ENCODE measurements at places on chromosomes 12 and 14.
A peak's percentile ranks its signal among the peaks of the same experiment; 100 is the strongest.

DNA sequence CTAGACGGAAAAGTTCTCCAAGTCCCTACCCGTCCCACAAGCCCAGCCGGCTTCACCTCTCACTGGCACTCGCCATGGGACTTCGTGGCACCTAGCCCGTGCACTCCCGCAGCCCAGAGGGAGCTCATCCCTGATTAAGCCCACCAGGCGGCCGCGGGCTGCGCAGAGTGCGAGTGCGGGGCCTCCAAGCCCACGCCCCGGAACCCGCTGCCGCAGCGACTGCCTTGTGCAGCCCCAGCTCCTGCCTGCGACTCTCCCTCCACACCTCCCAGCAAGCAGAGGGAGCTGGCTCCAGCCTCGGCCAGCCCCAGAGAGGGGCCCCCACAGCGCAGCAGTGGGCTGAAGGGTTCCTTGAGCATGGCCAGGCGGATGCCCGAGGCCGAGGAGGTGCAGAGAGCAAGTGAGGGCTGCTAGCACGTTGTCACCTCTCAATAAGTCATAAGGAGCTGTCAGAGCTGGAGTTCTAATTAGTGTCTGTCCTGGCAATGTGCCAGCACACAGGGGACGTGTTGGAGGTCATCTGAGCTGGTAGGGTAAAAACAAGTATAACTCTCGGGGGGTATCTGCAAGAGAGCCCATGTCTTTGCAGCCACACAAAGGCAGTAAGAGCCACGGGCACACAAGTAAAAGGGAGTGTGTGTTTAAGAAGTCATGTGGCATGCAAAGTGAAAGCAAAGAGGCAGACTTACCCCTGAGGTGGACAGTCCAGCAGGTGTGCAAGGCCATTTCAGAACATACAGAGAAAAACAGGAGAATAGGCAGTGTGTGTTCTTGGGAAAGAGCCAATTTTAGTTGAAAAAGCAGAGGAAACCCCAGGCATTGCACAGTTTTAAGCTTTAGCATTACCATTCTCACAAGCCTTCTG is 27.1 kb upstream of the TMTC2 start:
- DNase-seq, result no peak

- no peak for DNase-seq
Observed at GRCh38 chr12:120055231-120056000, 61.1 kb downstream of the RAB35 start.

DNA sequence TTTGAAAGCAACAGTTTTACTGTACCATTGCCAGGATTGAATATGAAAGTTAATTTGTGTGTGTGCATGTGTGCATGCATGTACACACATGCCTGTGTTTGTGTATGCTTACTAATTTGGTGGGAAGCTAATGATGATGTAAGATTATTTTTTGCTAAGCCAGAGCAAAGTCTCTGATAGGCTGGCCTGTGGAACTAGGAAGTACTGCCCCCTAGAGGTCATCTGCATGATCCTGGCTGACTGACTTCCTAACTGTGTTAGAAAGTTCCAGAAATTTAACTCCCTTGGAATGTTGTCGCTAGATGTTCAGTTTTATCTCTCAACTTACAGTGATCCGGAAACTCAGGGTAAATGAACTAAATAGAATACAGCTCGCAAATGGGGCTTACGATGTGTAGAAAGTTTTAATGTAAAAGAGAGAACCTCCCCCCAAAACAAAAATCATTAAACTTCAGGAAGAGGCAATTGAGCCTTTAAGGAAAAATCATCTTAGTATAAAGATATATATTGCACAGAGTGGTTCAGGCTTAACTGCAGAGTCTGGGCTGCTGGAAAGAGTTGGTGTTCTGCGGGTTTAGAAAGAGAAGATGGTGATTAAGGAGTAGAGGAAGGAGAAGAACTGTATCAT is 34.3 kb upstream of the SLC38A1 start:
- DNase-seq, result peak; percentile 4

DNA sequence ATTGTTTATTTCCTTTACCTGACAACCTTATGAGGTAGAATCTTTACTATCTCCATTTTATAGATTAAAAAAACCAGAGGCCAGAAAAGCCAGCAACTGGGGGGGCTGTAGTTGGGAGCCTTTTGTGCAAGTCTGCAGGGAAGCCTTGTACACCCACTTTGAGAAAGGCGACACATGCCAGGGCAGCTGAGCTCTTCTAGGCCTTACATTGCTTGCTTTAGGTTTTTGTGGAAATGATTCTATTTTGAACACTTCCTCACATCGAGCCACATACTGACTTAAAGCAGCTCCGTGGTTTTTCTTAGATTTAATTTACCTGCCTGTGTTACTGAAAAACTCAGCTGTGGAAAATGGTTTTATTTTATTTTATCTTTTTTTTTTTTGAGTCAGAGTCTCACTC is 34.6 kb downstream of the EP400 start:
- no peak for DNase-seq

DNA sequence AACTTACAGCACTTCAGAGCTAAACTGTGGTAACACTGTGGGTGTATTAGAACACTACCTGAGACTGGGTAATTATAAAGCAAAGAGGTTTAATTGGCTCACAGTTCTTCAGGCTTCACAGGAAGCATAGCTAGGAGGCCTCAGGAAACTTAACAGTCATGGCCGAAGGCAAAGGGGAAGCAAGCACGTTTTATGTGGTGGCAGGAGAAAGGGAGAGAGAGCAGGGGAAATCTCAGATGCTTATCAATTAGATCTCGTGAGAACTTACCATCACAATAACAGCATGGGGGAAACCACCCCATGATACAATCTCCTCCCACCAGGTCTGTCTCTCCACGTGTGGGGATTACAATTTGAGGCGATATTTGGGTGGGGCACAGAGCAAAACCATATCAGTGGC is 512.6 kb downstream of the RERGL start:
- no peak for DNase-seq

GRCh38 chr12:57058454-57058853 is 8.5 kb upstream of the MYO1A start:
- no peak for DNase-seq

DNA sequence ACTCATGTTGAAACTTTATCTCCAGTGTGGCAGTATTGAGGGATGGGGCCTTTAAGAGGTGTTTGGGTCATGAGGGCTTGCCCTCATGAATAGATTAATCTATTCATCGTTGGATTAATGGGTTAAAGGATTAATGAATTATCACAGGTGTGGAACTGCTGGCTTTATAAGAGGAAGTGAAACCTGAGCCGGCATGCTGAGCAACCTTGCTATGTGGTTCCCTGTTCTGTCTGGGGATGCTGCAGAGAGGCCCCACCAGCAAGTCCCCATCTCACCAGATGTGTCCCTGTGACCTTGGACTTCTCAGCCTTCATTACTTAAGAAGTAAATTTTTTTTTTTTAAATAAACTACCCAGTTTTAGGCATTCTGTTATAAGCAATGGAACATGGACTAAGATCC is 109.6 kb downstream of the DYRK2 start:
- DNase-seq, result no peak

DNA sequence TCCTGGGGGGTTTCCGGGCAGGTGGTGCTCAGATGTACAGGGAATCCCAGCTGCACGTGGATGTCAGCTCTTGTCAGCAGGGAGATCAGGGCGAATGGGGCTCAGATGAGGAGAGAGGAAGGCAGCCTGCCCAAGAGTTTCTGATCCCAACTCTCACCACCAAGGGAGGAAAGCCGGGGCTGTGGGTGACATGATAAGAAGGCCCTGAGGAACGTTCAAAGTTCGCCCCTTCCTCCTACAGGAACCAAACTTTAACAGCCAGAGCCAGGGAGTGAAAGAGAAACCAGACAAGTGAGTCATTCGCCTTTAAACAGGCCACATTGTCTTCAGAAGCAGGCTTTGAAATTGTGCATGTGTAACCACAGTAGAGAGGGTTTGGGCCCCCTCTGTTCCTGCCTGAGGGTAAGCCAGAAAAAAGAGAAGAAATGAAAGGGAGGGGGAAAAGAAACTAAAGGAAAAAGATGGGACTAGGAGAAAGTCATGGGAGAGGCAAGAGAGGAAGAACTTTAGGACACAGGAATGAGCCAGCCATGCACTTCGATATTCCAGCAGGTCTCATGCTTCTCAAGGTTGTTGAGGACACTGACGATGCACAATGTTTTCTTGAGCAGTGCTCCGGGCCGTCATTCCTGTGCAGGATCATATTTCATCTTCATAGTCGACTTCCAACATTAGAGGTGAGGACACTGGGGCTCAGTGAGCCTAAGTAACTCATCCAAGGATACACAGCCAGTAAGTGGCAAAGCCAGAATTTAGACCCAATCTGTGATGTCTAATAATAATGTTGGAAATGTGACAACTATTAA is 691.4 kb upstream of the TBX3 start:
- no peak for DNase-seq

DNA sequence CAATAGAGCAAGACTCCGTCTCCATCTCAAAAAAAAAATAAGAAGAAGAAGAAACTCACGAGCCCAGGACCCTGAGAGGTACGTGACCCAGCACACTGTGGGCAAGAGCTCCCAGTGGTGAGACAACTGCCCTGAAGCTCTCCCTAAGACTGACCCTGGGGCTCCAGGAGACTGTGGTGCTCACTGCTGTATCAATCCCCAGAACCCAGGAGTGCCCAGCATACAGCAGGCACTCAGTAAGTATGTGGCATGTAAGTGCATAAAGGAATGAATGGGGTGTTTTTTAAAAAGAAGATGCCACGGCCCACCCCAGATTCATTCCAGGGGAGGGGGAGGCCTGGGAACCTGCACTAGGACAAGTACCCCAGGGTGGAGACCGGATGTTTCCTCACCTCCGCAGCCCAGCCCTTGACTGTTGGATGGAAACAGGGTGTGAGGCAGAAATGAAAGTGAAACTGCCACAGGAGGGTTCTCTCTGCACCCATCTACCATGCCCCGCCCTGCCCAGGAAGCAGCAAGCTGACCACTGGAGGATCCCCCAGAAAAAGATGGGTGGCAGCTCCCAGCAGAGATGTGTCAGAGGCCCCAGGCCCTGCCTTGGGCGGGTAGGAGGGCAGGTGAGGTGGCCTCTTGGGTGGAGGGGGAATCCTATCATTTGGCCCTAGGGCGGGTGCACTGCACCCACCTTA is 12.2 kb downstream of the ITPK1 start:
- no peak for DNase-seq

GRCh38 chr14:103206836-103207387 is 83.7 kb downstream of the TNFAIP2 start:
- DNase-seq, result no peak

GRCh38 chr12:22048351-22049041 is 2.5 kb downstream of the CMAS start:
- DNase-seq, result no peak

DNA sequence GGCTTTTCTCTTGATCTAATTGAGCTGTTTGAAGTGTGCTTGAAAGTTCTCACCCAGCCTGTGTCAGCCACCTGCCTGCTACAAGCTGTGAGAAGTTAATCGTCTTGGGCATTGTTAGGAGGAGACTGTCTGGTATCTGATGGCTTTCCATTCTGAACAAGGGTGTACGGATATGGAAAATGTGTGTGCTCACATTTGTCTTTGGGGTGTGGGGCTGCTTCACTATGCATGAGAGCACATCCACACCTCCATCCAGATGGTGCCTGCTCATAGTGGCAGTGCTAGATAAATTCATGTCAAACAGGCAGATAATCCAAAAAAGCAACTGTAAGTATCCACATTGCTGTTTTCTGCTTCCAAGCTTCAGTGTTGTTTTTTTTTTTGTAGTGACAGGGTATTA is 462.2 kb downstream of the DIO2 start:
- DNase-seq, result no peak

- no peak for DNase-seq
Observed at GRCh38 chr14:65260786-65261185, 151.7 kb upstream of the FUT8 start.

DNA sequence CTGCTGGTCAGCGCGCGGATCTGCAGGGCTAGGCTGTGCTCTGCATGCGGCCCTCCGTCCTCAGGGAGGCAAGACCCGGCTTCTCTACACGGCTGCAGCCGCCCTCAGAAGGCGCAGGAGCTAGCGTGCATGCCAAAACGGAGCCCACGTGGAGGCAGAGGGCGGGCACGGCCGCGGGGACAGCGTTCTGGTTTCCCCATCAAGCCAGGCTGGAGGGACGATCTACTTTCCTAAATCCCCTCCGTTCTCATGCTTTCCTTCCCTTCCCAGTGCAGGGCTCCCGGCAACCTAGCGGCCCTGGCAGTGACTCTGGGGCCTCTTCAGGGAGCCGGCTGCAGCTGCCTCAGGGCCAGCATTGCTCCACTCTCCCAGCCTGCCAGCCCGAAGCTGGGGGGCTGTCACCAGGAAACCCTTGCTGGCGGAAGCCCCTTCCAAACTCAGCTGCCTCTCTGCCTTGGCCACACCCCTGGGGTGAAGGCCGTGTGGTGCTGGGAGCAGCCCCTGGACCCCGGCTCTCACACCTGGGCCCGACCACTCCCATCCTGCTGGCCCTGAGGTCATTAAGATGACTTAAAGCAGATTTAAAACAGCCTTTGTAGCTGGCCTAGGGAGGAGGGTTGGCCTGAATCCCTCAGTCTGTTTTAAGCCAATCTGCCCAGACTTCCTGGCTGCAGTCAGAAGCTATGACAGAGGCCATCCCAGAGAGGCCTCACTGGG is 9.2 kb upstream of the GOLGA3 start:
- no peak for DNase-seq

DNA sequence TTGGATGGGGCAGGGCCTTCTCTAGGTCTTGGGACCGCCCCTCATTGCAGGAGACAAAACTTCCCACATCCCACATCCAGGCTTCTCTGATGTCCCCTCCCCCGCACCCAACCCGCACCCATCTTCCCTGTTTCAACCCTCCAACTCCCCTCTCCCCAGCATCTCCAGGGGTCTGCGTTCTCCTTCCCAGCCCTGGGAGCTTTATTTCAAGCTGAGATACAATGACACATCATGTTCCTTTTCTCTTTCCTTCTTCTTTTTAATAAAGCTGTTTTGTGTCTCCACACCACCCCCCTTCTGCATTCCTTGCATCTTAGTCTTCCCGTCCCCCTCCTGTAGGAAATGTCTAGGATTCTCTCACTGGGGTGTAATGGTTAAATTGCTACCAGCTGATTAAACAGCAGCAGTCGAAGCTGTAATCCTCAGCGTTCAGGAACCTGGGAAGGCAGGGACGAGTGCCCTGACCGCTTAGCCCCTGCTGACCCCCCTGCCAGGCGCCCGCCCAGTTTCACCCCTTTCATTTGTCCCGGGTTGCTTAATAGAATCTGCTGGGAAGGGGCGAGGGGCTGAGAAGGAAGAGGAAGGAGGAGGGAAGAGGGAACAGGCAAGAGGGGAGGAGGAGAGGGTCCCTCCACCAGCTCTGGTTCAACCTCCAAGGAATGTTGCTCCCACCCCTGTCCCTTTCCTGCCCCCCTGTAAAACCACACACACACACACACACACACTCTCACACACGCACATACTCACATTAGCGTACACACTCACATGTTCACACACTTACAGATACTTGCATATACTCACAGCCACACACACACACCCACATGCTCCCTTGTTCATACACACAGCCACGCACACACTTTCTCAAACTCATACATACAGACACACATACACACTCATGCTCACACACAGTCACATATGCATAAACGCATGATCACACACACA is 104.5 kb upstream of the MED13L start:
- DNase-seq, result no peak

- DNase-seq, result no peak
Observed at GRCh38 chr14:39097159-39097558, 5.9 kb downstream of the SEC23A start.

GRCh38 chr14:63174760-63175191 is 29.5 kb upstream of the RHOJ start:
- no peak for DNase-seq
